K562 (cell line): ENCODE measurements at places on chromosomes 5 and 9. TPM values are rescaled to one million over a fixed set of nuclear protein-coding genes. Genes with fewer than 3 reads are reported as not detected.

- DNase-seq, result no peak
- H3K4me3 ChIP-seq, result no peak overlapping the region
Measured at GRCh38 chr5:126883564-126884245, 106.8 kb downstream of the LMNB1 start.

- DNase-seq, result no peak
- H3K36me3 ChIP-seq, result no peaks in the 10 kb centered on the region
- no peaks in the 10 kb centered on the region for H3K27me3 ChIP-seq
- peak overlapping the region; percentile 79; the same call in 2 of the 3 replicates for H3K27ac ChIP-seq
- H3K4me3 ChIP-seq, result no peak overlapping the region
- H3K4me1 ChIP-seq, result peaks cover 51% of the 10 kb centered on the region
Measured at GRCh38 chr5:143207058-143207457, 196.4 kb downstream of the NR3C1 start.

DNA sequence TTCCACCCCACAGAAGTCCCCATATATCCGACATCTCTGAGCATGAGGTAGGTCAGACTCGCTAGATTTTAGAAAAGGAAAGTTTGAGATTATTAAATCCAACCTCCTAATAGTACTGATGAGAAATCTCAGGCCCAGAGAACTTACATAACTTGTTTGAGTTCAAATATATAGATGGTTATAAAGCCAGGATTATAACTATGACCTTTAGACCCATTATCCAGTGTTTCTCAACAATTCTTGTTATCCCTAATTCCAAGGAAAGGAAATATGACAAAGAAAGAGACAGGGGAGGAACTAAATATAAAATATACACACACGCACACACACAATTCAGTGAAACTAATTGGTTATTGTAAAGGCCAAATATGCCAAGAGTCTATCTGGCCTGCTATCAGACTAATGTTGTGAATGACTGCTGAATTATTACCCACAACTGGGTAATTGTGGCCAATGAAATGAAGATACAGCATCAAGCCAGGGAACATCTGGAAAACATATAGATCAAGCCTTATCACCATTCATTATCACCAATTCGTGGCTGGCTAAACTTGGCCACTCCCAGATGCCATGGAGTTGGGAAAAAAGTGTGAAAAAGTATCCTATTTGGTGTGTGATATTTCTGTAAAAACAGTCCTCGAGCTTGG is 248.4 kb downstream of the PRELID2 start:
- DNase-seq, result no peak
- no peak overlapping the region for H3K4me3 ChIP-seq
- no peaks in the 10 kb centered on the region for H3K27me3 ChIP-seq

The RLN2 gene
- not detected in 2 replicates for polyA plus RNA-seq

DNA sequence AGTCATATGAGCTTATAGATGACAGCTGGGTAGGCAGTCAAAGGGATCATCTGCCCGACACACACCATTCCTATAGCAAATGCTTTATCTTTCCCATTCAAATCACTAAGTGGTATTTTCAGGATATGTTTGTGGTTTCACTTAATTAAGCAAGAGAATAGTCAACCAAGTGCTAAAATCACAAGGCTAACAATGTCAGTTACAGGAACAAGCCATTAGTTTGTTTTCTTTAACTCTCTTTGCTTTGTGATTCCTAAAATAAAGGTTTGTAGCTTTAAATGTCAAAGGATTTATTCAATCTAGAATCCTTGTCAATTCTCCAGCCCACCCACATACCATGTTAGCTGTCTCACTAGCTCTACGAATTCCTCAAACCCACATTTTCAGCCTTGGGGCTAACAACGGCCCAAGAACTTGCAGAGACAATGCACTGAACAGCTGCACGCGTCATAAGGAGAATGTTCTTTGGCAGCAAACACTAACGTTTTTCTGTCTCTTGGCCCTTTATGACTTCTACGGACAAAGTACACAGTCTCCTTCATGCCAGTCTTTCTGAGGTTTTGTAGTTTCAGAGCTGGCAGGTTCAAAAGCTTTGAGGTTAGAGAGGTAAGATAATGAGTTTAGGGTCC is 56.6 kb downstream of the ELAVL2 start:
- no peaks in the 10 kb centered on the region for H3K27me3 ChIP-seq
- no peak overlapping the region for H3K27ac ChIP-seq
- no peaks in the 10 kb centered on the region for H3K4me1 ChIP-seq
- no peak for DNase-seq

The ENG gene
- polyA plus RNA-seq, result 0.13 TPM in 1 of 2 replicates, not detected in the other

The TMEM215 gene
- polyA plus RNA-seq, result not detected in 2 replicates

The SARDH gene
- polyA plus RNA-seq, result not detected in 2 replicates

GRCh38 chr5:10030219-10030831 is 219.4 kb downstream of the ATPSCKMT start:
- H3K27ac ChIP-seq, result no peak overlapping the region
- no peaks in the 10 kb centered on the region for H3K36me3 ChIP-seq
- H3K4me3 ChIP-seq, result no peak overlapping the region
- no peak for DNase-seq
- no peaks in the 10 kb centered on the region for H3K27me3 ChIP-seq

GRCh38 chr9:124008303-124008693 is 3.3 kb upstream of the LHX2 start:
- H3K27me3 ChIP-seq, result peaks cover 53% of the 10 kb centered on the region
- no peak overlapping the region for H3K27ac ChIP-seq
- H3K4me1 ChIP-seq, result no peaks in the 10 kb centered on the region
- DNase-seq, result no peak
